ENCODE measurements at places on chromosomes 1 and 21.

DNA sequence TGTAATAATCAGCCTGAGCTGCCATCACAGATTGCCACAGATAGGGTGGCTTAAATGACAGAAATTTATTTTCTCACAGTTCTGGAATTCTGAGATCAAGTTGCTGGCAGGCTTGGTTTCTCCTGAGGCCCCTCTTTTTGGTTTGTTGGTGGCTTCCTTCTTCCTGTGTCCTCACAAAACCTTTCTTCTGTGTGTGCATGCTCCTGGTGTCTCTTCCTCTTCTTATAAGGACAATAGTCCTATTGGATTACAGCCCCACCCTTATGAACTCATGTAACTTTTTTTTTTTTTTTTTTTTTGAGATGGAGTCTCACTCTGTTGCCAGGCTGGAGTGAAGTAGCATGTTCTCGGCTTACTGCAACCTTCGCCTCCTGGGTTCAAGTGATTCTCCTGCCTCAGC is 41.0 kb upstream of the F3 start:
- DNase-seq: no peak

GRCh38 chr1:53728702-53729455 is 10.1 kb downstream of the GLIS1 start:
- no peak for DNase-seq

DNA sequence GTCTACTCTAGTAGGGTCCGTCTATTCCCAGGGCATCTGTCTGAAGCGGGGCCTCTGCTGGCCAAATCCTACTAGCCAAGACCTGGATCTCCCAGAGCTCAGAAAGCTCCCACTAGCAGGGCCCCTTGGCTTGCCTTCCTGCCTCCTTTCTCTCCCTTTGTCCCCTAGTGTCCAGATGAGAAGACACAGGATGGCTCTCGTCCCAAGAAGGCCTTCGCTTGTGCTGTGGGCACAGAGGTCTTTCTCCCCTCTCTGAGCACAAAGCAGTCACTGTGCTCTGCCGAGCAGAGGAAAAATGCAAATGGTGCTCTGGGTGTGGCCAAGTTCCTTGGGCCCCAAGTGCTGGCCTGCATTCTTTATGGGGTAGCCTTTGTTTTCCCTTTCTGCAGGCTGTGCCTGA is 13.0 kb upstream of the GPR137B start:
- no peak for DNase-seq

DNA sequence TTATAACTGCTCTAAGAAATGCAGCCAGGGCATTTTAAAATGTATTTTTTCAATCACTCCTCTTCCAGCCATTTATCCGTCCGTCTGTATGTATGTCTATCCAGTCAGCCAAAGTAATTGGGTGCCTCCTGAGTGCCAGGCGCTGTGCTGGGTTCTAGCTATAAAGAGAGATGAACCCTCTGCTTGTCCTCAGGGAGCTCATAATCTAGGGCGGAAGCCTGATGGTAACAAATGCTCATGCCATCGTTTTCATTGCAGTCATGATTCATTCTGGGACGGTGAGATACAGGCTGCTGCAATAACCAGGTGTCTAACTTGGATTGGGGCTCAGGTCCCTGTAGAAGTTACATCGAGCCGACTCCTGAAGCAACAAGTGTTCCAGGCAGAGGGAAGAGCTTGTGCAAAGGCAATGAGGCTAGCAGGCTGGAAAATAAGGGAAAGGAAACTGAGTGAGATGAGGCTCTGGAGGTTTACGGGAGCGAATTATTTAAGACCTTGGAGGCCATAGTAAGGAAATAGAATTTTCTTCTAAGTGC is 11.6 kb downstream of the IFI6 start:
- no peak for DNase-seq

GRCh38 chr1:201085902-201086735 is 26.1 kb downstream of the CACNA1S start:
- peak; percentile 29 for DNase-seq

GRCh38 chr1:94716965-94717364 is 103.2 kb upstream of the SLC44A3 start:
- no peak for DNase-seq

DNA sequence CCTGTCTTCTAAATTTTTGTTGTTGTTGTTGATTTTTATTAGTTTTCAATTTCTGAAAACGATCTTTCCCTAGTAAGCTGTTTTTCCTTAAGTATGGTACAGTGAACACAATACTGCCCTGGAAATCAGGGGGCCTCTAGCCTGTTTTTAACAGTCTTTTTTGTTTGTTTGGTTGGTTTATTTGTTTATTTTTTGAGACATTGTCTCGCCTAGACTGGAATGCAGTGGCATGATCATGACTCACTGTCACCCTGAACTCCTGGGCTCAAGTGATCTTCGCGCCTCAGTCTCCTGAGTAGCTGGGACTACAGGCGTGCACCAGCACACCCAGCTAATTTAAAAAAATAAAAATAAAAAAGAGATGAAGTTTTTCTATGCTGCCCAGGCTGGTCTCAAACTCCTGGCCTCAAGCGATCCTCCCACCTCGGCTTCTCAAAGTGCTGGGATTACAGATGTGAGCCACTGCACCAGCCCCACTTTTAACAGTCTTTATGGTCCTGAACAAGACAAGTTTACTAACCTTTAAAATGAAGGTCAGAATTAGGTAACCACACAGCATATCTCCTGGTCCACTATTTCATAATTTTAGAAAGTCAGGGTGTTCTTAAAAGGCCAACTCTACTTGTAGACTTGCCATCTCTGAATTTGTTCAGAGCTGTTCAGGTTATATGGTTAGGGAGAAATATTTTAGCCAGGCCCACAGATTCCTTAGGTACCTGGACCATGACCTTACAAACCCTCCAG is 35.4 kb downstream of the TBCE start:
- no peak for DNase-seq

DNA sequence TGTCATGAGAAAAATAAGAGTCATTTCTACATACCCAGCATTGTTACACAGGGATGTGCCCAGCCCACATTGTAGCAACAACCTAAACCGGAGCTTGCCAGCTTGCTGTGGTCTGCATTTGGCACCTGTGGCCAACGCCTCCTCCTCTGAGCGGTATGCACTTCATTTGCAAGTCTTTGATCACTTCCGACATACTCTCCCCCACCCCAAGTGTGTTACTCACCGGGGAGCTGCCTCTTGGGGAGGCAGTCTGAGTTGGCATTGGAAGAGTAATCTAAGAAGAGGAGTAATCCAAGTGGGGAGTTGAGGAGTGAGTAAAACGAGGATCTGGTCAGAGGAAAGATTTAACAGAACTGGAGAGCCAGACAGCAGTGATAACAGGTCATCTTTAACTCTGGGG is 3.8 kb downstream of the BCL9 start:
- peak; percentile 93 for DNase-seq

DNA sequence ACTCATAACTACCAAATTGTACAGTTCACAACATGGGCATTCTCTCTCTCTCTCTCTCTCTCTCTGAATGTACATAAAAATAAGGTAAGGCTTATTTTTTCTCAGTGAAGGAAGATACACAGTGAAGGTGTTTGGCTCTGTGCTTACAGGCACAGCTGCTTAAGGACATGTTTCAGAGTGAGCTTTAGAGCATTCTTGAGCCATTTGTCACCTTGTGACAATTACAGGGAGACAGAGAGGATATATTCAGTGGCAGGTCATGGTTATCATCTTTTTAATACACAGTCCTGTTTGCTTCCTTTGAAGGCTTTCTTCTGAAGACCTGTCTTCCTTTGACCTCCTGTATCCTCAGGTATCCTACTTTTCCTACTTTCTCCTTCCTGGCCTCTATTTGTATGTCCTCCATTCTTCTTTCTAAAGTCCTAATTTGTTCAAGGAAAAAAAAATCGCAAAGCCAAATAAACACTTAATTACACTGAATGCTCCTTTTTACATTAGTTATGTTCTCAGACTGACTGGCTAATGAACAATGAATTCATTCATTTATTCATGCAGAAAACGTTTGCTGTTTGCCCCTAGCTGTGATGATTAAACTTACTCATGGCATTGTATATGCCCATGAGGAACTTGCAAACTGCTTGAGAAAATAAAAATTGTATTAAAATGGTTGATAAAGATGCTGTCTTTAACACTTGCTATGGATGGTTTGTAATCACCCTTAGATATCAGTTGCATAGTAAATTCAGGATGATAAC is 33.4 kb downstream of the HSD17B7 start:
- DNase-seq: no peak

DNA sequence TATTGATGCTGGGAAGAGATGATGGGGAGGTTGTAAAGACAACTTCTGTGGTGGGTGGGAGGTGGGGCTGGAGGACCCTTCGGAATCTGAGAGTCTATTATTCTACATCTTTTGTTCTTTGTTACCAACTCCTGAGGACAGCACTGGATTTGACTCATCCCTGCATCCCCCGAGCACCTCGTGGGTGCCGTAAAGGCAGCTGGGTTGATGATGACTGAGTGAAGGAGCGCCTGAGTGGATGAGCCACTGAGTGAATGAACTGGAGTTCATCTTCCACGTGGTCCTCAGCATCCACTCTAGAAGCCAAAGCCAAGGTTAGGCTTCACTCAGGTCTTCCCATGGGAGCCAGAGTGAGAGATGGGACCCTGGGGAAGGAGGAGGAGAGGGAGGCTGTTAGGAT is 77.6 kb downstream of the LRRN2 start:
- no peak for DNase-seq

DNA sequence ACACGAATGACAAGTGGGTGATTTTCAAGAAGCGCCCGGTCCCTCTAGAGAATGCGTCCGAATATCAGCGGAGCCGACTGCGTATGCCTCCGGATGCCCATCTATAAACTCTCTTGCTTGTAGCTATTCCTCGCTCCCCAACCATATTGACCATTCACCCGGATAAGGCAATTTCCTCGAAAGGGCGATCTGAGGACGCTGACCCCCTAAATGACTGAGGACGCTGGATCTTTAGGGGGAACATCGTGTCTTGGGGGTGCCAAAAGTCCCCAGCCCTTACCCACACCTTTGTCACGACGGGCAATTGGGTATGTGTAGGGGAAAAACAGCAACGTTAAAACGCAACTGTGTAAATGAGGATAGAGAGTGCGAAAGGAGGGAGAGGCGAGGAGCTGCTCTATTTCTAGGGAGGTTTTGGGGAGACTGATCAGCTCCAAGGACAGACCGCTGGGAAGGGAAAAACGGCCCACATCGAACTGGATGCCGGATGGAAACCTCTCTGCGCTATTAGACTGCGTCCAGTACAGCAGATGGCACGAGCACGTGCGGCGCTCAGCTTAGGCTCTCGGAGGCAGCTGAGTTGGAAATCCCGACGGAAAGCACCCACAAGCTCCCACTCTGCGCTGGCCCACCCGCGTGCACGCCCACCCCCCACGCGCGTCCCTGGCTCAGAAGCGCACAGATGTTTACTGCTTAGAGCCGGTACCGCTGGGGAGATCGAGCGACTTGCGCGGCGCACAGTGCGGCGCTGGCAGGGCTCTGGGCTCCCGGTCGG is 2.9 kb upstream of the PRRX1 start:
- no peak for DNase-seq

DNA sequence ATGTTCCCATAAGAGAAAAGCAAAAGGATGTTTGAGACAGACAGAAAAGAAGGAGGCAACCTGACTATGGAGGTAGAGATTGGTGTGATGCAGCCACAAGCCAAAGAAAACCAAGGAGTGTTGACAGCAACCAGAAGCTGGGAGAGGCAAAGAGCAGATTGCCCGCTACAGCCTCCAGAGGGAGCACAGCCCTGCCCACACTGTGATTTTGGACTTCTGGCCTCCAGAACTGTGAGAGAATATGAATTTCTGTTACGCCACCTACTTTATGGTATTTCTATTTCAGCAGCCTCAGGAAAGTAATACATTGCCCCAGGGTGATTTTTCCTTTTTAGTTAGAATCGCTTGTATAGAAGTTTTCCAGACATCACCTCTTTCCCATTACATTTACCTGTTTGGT is 28.4 kb downstream of the SLAMF6 start:
- no peak for DNase-seq

GRCh38 chr1:35725596-35725995 is 6.9 kb upstream of the C1orf216 start:
- no peak for DNase-seq

GRCh38 chr1:3651026-3651929 is 1.0 kb upstream of the TP73 start:
- DNase-seq: no peak

DNA sequence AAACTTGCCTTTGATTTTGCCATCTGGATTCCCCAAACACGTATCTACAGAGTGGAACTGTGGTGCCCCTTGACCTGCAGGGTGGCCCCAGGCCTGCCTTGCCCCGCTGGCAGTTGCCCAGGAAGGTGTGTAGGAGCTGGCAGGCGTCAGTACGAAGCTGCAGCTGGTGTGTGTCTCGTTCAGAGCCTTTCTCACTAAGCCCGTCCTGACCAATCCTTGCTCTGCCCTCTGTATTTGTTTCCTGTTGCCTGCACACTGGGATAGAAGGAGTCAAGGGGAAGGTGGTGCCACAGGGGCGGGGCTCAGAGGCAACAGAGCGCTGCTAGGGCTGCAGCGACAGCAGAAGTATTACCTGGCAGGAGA is 5.2 kb upstream of the VSIG8 start:
- no peak for DNase-seq

GRCh38 chr1:23376890-23377811 is 7.5 kb upstream of the ZNF436 start:
- DNase-seq: no peak

GRCh38 chr1:194829492-194829891 is 1643.1 kb upstream of the B3GALT2 start:
- DNase-seq: no peak

DNA sequence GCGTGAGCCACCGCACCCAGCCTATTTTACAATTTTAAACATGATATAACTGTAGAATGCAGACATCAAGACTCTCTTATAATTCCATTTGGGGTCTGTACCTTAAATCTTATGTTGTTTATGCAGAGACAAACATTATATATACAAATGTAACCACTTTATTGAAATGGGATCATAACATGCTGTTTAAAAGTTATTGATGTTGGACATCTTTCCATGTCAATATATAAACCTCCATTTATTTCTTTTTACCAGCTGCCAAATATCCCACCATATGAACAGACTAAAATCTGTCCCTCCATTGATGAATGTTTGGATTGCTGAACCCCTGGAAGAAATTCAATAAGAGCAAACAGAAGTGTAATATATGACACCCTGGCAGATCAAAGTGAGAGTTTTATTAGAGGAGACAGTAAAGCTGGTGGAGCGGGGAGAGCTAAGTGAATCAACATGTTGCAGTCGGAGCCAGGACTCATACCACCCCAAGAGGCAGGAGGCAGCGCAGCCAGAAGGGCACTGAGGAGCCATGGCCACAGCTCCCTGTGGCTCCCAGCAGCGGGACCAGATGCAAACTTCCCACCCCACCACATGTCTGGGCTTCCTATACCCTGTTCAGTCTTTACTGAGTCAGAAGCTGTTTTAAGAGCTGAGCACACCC is 4.7 kb upstream of the PCSK9 start:
- DNase-seq: no peak

GRCh38 chr1:41444246-41444645 is 40.2 kb downstream of the EDN2 start:
- DNase-seq: no peak

GRCh38 chr1:12436817-12437599 is 181.0 kb downstream of the DHRS3 start:
- no peak for DNase-seq
